ENCODE measurements at places on chromosomes 4 and X.

DNA sequence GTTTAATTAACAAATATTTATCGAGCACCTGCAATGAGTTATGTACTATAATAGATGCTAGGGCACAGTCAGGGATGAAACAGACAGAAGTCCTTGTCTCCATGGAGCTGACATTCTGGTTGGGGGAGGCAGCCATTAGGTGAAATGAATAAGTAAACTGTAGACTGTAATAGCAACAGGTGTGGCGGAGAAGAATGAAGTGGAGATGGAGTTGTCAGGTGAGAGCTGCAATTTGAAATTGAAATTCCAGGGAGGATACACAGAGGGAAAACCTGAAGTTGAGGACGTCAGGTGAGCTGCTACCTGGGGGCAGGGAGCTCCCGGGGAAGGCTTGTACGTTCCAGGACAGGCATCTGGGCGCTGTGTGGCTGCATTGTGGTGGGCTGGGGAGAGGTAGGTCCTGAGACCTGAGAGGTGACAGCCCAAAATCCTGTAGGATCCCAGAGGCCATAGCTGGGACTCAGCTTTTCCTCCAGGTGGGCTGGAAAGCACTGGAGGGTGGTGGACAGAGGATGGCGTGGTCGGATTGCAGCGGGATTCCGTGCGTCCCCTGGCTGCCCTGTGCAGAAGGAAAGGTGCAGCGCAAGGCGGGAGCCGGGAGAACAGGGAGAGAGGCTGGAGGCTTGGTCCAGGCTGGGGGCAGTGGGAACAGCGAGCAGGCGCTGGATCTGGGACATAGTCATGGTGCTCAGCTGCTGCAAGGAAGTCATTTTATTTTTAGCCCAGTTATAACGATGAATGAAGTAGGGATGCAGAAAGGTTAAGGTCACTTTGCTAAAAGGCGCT is 24.8 kb downstream of the CYTL1 start:
- no peak for DNase-seq

DNA sequence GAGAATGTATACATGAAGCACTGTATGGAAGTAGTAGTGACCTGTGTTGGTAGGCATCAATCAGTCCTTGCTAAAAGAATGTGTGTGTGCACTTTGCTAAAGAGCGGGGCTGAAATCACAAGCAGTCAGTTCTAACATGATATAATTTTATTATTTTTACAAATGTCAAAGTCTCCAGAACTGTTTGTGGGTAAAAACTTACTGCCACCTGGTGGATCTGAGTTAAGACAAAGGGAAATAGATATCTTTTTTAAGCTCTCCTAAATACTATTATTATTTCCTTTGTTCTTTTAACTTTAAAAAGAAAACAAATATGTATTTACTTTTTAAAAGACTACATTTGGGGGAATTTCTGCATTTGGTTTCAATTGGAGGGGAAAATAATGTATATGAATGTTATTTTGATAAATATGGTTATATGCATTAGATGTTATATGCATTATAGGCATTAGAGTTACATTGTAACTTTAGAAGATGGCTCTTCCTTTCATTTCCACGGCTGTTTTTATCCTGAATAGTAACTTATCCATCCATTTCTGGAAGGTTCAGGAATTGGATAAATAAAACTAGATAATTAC is 7.8 kb upstream of the CLOCK start:
- peak; percentile 22 for DNase-seq

- DNase-seq = no peak
These were observed 8.4 kb upstream of the TRIML2 start for GRCh38 chr4:188117631-188118324.

- no peak for DNase-seq
These were observed 42.5 kb downstream of the ADD1 start for GRCh38 chr4:2886161-2886560.

GRCh38 chrX:96551322-96551872 is 133.2 kb upstream of the DIAPH2 start:
- DNase-seq = no peak

DNA sequence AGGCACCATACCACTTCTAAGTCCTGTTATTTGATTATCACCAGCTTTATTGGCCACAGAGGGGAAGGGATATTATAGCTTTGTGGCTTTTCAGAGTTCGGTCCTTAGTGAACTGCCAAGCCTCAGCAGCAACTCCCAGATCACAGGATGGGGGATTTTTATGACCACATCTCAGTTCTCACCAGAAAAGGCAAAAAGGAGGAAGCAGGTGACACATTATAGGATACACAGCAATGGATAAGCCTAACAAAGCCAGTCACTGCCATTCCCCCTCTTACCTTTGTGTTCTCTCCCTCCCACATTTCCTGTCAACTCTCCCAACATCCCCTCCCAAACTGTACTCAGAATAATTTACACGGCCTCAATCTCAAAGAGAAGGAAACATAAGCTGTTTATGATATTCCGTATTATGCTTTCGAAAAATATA is 142.8 kb downstream of the MGST2 start:
- DNase-seq = no peak

- no peak for DNase-seq
These were observed 5.8 kb downstream of the HMGB2 start for GRCh38 chr4:173328236-173328901.

DNA sequence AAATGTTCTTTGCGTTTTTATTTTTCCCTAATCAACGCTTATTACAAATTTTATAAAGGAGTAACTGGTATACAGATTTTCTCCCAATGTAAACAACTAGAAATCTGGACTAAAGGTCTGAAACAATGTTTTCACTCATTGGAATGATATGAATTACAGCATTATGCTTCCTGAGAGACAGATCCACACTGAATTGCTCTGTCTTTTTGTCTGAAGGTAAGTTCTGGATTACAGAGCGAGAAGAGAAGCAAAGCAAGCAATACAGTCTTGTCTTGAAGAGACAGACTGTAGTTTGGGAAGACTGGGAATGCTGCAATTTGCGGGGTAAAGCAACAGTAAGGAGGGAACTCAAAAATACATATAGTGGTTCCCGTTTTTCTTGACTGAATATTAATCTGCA is 262.2 kb upstream of the PABPC4L start:
- DNase-seq = no peak

GRCh38 chr4:159505266-159505975 is 402.5 kb downstream of the RAPGEF2 start:
- no peak for DNase-seq
